ENCODE measurements at places on chromosomes 2 and 18.
A peak's percentile ranks its signal among the peaks of the same experiment; 100 is the strongest.

GRCh38 chr18:61669320-61669719, 223.5 kb downstream of the RNF152 start:
- DNase-seq = peak; percentile 79

DNA sequence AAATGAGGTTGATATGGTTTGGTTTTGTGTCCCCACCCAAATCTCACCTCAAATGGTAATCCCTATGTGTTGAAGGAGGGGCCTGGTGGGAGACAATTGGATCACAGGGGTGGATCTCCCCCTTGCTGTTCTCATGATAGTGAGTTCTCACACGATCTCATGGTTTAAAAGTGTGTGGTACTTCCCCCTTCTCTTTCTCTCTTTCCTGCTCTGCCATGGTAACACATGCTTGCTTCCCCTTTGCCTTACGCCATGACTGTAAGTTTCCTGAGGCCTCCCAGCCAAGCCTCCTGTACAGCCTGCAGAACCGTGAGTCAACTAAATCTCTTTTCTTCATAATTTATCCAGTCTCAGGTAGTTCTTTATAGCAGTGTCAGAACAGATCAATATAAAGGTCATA, 24.7 kb upstream of the FAM124B start:
- DNase-seq = no peak

- DNase-seq = peak; percentile 71
Observed at GRCh38 chr2:45699032-45699658, 47.7 kb downstream of the PRKCE start.

DNA sequence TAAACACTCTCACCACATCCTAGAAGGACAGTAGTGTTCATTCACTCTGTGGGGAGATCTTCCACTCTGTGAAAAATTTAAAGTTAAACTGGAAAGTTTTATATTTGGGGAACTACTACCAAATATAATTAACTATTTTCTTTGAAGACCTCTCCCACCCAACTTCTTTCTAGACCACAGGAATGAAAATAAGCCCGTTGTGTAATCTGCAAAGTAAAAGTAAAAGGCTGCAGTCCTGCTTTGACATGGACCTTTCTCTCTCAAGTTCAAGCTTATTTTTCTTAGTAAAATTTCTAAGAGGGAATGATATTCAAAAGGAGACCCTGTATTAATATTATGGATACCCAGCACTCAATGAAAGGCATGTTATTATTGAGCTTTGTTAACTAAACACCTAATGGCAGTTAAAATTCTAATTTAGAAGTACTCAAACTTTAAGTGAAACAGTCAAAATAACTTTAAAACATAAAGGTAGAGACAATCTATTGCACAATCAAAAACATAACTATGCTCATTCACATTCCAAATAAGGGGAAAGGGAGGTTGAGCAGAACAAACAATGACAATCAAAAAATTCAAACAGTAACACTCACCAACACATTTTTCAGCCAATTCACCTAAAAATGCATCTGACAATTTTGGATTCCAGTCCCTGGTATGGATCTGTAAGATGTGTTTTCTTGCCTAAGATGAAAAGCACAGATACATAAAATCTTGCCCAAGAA, 98.5 kb downstream of the ATAD2B start:
- DNase-seq = peak; percentile 9

- peak; percentile 68 for DNase-seq
Observed at GRCh38 chr18:59593291-59593717, 103.9 kb downstream of the CCBE1 start.

GRCh38 chr2:163191372-163191771, 352.8 kb upstream of the KCNH7 start:
- DNase-seq = peak; percentile 24

DNA sequence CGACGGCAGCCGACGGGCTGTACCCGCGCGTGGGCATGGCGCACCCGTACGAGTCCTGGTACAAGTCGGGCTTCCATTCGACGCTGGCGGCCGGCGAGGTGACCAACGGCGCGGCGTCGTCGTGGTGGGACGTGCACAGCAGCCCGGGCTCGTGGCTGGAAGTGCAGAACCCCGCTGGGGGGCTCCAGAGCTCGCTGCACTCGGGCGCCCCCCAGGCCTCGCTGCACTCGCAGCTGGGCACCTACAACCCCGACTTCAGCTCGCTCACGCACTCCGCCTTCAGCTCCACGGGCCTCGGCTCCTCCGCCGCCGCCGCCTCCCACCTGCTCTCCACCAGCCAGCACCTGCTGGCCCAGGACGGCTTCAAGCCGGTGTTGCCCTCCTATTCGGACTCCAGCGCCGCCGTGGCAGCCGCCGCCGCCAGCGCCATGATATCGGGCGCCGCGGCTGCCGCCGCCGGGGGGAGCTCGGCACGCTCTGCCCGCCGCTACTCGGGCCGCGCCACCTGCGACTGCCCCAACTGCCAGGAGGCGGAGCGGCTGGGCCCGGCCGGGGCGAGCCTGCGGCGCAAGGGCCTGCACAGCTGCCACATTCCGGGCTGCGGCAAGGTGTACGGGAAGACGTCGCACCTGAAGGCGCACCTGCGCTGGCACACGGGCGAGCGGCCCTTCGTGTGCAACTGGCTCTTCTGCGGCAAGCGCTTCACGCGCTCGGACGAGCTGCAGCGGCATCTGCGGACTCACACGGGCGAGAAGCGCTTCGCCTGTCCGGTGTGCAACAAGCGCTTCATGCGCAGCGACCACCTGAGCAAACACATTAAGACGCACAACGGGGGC, 2.0 kb downstream of the SP9 start:
- peak; percentile 45 for DNase-seq

GRCh38 chr2:200847269-200847668, 17.2 kb downstream of the CLK1 start:
- no peak for DNase-seq

GRCh38 chr2:172924097-172924660, 151.5 kb upstream of the MAP3K20 start:
- DNase-seq = no peak

DNA sequence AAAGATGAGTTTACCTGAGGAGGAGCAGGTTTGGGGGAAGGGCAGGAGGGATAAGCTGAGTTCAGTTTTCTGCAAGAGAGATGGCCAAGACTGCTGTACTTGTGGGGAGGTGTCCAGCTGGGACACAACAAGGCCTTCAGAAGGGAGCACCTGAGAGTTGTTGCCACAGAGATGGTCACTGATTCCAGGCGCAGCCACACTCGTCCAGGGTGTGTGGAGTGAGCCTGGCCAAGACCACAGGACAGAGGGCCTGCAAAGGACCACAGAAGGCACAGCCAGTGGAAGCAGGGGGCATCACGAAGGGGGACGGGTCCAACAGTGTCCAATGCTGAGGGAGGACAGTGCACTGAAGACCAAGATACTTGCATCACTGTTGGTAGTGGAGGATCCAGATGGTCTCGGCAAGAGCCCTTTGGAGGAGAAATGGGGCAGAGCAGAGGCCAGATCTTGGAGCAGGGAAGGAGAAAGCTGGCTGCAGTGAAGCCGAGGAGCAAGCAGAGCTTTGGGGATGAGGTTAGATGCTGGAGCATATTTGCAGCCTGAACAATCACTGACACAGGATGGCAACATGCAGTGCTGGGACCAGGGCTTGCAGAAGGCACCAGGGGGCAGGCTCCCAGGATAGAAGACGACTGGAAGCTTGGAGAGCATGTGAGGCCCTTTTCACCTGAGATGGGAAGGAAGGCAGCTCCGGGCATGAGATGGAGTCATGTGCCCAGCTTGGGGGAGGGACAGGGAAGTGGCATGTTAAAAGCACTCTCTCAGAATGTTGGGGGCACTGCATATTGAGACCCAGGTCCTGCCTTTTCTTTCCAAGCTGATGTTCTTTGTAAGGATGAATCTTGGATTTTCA, 214.0 kb downstream of the CYP26B1 start:
- peak; percentile 81 for DNase-seq

DNA sequence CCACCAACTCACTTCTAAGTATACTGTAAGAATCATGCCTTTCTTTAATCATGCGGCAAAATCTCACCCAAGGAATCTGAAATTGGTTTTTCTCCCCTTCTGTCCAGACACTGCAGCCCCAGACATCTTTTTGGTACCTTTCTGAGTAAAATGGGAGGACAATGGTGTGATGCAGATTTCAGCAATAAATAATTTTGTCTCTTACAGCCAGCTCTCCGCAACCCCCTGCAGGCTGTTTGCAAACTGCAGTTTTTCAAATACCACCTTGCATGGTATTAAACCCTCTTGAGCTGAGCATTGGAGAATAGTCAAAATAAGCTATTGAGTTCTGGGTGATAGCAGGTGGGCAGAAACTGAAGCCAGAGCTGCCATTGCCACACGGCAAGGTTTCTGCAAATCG, 32.2 kb downstream of the GPR39 start:
- DNase-seq = peak; percentile 54

GRCh38 chr2:186426153-186427016, 59.7 kb upstream of the ZC3H15 start:
- DNase-seq = no peak

GRCh38 chr2:62382122-62382521, 123.9 kb downstream of the TMEM17 start:
- DNase-seq = no peak

GRCh38 chr2:85405201-85406059, 4.7 kb downstream of the CAPG start:
- DNase-seq = peak; percentile 64

DNA sequence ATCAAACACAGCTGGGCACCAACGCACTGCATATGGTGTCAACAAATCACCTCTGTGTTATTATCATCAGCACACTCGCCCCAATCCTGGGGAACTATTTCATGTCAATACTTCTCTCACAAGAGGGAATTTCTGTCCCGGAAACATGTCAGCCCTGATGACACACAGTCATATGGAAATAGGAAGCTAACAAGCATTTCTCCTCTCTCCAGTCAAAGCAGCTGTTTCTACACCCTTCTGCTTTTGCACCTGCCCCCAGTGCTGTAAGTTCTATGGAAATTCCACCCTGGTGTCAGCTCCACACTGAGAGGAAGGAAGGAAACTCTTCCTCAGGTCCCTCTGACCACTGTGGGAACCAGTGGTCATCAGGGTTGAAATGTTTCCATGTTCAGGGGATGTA, 447.6 kb upstream of the ID2 start:
- no peak for DNase-seq

- DNase-seq = no peak
Observed at GRCh38 chr2:45373534-45373933, 237.5 kb downstream of the SRBD1 start.

DNA sequence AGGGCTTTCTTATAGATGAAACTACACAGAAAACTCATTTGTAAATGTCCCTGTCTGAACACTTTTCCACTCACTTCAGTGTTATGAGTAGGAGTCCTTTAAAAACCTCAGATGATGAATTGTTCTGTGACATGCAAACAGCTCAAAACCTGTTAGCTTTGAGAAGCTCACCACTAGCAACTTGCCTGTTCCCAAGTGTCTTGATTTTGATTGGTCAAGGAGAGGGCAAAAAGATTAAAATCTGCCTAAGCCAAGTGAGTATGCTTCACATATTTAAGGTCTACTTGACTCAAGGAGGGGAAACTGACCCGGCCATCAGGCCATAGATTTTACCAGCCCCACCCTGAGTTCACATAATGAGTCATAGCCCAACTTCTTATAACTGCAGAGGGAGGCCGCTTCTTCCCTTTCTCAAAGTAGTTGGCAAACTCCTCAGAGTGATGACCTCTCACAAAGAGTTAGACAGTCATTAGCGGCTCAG, 45.2 kb upstream of the MEIS1 start:
- peak; percentile 35 for DNase-seq

- DNase-seq = no peak
Observed at GRCh38 chr2:197950724-197951123, 146.3 kb downstream of the PLCL1 start.

GRCh38 chr2:224890372-224890771, 151.9 kb downstream of the DOCK10 start:
- DNase-seq = no peak

GRCh38 chr2:132668189-132668823, 1.7 kb downstream of the LYPD1 start:
- no peak for DNase-seq

- DNase-seq = no peak
Observed at GRCh38 chr2:239092571-239093294, 244.8 kb downstream of the TWIST2 start.

DNA sequence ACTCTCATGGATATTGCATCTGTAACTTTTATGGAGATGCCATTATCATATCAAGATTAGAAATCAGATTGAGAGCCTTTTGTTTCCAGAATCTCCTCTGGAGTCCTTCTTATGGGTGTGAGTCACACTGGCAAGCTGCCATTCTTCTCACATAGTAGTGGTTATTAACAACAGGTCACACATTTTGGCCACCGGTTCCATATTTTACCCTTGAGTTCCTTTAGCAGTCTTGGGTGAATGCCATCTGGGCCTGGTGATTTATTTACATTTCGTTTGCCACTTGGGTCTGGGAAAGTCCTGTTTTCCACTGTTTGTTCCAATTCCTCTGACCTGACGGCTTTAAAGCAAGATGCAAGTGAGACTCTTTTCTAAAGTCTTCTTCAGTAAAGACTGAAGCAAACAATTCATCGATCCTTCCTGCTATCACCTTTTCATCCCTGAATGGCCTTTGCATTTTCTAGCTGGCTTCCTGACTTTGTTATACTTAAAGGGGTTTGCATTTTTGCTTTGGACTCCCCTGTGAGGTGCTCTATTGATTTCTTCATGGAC, 80.5 kb upstream of the CAVIN2 start:
- peak; percentile 49 for DNase-seq

DNA sequence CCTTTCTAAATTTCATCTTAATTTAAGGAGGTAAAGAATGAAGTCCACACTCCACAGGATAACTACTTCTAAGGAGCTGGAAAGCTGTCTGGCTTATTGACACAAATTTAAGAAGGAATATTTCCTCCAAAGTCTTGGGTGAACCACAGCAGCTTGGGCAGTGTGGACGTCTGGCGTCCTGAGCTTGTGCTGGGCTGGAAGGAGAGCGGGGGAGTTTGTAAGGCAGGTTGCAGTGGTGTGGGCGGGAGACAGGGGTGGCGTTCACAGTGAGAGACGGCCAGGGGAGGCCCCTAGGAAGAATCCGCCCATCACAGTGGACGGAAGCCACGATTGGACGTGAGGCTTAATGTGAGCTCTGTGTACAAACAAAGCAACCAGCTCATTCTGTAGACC, 25.7 kb downstream of the ADI1 start:
- DNase-seq = no peak

GRCh38 chr2:106108351-106108750, 85.8 kb downstream of the UXS1 start:
- DNase-seq = peak; percentile 45

GRCh38 chr2:57156231-57156924, 890.2 kb upstream of the VRK2 start:
- DNase-seq = no peak

DNA sequence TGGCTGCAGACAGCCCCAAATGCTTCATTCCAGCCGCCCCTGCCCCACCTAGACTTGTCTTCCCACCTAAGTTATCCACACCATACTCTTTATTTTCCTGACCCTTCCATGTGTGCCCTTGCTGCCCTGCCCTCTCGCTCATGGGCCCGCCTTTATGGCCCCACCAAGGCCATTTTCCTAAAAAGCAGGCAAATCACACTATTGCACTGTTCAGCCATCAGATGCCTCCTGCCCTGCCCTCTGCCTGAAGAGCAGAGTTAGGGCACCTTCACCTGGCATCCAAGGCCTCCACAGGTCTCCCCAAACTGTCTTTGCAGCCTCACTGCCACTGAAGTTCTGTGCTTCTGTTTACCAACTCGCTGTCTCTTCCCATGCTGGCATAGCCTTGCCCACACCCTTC, 496.7 kb downstream of the EIPR1 start:
- no peak for DNase-seq

All from AG20443 (cell line).